Renal cortex interstitium (tissue), 15 donors: ENCODE measurements at places on chromosomes 4 and X.

DNA sequence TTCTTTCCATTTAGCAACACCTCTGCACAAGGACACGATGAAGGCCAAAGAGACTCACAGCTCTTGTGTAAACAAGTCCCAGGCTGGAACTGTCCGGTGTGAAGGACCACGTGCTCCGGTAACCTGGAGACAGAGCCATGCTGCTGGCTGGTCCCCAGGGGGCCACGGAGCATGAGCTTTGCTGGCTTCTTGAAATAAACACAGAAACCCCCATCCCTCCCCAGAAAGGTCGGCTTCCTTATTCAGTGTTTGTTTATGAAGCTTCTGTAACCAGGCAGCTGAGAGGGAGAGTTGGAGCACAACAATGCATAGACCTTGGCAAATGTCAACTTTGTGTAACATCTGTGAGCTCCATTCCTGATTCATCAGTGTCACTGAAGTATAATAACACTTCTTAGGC lies 109.4 kb downstream of the GPR143 start:
- DNase-seq = peak; percentile 20

DNA sequence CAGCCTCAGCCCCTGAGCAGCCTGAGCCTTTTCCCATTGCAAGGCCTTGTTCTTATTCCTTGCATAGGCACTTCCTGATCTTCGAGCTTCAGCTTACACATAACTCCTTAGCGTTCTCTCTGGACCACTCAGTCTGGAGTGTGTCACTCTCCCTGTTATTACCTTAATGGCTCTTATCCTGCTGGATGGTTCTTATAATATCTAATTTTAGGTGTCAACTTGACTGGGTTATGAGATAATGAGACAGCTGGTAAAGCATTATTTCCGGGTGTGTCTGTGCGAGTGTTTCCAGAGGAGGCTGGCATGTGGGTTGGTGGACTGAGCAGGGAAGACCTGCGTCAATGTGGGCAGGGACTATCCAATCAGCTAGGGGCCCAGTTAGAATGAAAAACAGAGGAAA lies 75.7 kb downstream of the HAUS3 start:
- no peak for DNase-seq

DNA sequence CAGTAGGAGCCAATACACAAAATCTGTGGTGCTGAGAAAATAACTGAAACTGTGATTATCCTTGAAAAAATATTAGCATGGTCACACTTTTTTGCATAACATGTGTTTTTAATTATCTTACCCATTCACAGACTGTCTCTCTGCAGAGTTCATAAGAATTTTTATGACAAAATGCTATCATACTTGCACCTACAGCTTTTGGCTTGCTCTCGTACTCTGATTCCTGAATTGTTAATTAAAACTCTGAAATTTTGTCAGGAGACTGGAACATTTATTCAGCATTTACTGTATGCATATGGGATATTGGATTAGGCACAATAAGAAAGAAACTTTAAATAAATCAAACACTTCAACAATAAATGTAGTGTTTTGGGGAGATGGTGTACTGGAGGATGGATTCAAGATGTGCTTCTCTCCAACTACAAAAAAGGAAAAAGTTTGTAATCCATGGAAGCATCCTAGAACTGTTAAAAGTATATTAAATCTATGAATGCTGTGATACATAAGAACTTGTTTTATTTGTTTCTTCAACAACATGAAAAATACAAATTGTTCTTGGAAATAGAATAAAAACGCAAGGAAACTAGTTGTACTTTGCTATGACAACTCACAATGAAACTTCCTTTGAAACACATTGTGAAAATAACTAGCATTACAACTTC lies 260.5 kb downstream of the SPATA18 start:
- no peak for DNase-seq

DNA sequence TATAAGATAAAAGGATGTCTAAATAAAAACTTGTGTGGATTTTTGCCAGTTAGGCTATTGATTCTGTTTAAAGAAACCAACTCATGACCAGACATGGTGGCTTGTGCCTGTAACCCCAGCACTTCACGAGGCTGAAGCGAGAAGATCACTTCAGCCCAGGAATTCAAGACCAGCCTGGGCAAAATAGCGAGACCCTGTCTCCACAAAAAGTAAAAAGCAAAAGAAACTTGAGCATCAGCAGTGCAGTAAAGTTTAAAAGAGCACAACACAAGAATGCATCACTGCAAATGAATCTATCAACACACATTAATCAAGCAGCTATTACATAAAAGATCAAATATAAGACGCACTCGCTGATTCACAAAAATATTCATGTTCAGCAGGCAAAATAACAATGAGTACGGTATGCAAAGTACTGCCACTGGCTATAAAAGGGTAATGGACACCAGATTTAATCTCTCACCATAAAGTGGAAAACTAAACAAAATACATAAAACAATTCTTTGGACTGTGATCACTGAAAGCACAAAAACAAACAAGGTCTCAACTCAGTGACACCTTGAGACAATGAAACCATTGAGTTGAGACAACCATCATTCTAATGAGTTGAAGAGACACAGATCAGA lies 41.3 kb downstream of the LRBA start:
- DNase-seq = no peak

DNA sequence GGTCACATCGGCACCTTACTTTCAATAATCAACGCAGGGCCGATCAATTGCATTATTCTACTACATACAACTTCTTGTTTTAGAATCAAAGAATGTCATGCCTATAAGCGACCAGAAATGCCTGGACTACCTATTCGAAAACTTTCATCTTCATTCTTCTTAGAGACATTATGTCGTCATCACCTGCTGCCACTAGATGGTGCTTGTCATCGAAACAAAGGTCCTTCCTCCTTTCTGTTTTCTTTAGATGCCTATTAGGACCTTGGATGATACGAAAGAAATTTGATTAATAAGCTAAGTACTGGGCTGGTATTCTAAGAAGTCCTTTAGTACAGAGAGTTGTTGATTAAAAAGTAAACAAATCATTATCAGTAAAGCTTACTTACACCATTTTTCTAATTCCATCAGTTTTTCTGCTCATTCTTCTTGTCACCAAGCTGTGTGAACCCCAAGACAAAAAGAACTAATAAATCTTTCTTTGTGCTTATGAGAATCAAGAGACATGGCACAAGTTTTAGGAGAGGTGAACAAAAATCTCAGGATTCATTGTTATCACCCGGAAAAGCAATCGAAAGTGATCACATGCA lies 154.5 kb upstream of the SLC4A4 start:
- DNase-seq = peak; percentile 34

- DNase-seq = no peak
Observed at GRCh38 chrX:151346931-151347543, 50.0 kb upstream of the VMA21 start.

- no peak for DNase-seq
Observed at GRCh38 chr4:7842384-7843279, 97.0 kb downstream of the AFAP1 start.

- DNase-seq = no peak
Observed at GRCh38 chr4:24680746-24681448, 96.5 kb upstream of the DHX15 start.

DNA sequence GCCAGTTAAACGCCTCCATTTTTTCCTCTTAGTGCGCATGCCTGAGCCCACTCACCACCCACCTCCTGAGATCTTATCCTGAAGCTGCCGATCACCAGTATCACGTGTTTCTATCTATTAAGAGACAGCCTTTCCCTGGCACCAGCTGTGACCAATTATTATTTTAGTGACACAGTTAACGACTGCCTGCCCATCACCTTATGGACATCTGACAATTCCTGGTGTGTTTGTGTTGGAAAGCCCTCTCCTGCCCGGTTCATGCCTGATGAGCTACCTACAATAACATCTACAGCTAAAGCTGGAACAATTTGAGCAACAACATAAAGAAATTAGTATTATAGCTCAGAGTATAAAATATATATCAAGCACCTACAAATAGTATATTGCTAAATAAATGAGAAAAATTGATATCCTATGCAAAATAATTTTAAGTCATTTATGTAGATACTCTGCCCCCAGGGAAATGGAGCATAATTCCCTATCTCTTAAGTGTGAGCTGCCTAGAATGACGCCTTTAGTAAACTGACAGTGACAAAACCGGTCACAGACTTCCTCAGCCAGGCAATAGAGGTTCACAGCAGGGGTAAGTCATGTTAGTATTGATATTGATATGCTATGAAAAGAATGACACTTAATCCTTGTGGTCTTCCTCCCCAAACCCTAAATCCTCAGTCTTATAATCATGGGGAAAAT lies 862.2 kb downstream of the TRAM1L1 start:
- DNase-seq = no peak

- no peak for DNase-seq
Observed at GRCh38 chr4:113476800-113477199, 284.7 kb downstream of the CAMK2D start.

GRCh38 chr4:38598489-38598888 lies 65.5 kb upstream of the KLF3 start:
- no peak for DNase-seq

DNA sequence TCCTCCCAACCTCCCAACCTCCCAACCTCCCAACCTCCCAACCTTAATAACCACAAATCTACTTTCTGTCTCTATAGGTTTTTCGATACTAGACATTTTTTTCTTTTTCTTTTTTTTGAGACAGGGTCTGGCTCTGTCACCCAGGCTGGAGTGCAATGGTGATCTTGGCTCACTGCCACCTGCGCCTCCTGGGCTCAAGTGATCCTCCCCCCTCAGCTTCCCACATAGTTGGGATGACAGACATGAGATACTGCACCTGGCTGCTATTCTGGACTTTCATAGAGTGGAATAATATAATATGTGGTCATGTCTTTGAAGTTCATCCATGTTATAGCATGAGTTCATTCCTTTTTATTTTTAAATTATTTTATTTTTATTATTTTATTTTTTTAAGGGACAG lies 39.5 kb upstream of the ZFX start:
- peak; percentile 33 for DNase-seq

GRCh38 chrX:54824195-54824594 lies 16.6 kb downstream of the MAGED2 start:
- no peak for DNase-seq

DNA sequence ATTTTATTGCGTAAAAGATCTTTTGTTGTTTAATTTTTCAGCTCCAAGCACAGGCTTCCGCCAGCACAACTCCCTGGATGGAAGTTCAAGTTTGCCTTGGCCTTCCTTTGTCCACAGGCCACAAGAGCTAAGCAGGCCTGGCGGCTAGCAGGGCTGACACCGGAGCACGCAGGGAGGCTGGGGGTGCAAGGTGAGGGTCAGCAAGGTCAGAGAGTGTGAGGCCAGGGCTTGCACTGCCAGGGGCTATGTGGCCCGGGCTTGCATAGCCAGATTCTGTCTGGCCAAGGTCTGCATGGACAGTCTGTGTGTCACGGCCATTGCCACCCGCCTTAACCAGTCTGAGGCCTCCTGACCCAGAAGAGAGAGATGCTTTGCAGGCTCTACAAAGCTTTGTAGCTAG lies 123.9 kb downstream of the BCOR start:
- DNase-seq = no peak

DNA sequence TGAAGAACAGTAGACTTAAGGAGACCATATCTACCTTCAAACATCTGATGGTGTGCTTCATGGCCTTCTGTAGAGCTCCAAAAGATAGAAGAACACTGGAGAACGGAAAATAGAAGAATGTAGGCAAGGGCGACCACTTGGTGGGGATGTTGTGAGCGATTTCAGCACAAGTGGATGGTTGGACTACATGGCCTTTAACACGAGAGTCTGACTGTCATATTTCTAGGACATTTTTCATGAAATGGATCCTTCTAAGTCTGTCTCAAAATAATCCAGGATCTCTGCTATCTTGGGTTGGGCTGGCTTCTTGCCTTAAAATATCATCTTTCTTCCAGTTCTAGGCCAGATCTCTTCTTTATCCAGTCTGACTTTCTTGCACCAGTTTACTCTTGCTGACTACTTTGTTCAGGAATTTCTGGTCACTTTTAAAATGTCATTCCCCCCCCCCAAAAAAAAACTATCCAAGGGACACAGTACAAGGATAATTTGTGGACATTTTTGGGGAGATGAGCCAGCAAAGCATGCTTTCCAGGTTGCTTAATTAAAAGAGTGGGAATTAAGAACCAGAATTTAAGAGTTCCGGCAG lies 1.2 kb upstream of the MID1IP1 start:
- no peak for DNase-seq

DNA sequence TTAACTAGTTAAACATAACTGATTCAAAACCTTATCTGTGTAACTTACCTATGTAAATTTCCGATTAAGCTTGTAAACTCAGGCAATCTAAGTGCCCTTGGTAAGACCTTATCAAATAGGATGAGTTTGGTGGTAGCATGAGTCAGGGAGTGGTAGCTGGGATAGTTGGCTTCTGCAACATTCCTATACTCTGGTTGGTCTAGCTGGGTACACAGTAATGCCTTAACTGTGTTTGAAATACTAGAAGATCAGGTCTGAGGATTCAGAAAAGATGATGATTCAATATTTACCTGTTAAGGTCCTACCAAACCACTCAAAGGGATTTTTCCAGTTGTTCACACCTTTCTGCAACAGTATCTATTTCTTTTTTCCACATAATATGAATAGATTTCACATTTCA lies 5.3 kb downstream of the YIPF7 start:
- DNase-seq = no peak

DNA sequence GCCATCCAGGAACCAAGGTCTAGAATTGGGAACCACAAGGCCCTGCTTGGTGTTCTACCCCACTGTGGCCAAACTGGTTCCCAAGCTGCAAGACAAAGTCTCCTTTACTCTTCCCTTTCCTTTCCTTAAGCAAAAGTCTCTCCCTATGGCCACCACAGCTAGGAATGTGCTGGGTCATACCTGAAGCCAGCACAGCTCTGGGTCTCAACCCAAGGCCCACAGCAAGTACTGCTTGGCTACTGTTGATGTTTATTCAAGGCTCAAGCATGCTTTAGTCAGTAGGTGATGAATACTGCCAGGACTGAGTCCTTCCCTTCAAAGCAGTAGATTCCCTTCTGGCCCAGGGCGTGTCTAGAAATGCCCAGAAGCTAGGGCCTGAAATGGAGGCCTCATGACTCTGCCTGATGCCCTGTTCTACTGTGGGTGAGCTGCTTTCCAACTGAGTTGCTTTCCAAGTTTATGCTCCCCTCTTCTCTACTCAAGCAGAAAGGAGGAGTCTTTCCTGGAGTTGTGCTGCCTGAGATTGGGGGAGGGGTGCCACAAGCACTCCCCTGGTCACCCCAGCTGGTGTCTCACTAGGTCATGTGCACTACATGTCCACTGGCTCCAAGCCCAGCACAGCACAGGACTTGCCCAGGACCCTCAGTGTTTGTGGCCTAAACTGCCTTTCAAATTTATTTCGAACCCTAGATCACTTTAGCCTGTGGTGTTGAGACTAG lies 44.9 kb downstream of the STAP1 start:
- DNase-seq = no peak

DNA sequence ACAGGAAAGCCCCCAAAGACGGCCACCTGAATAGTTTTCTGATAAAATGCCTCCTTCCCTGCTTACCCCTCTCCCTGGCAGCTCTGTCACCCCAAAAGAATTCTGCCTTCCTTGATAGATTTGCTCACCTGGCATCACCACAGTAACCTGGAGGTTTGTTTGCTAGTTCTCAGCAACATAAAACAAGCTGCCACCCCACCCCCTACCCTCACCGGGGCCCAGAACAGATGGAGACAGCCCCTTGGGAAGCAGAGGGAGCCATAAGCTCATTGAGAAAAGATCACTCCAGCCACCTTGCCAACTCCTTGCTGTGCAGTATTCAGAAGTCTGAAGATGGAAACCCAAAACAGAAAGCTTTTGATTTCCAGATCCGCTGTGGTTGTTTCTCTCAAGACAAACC lies 108.6 kb downstream of the DHX15 start:
- DNase-seq = no peak
